ENCODE measurements at places on chromosomes 11 and 22. TPM values are rescaled to one million over a fixed set of nuclear protein-coding genes. Genes with fewer than 3 reads are reported as not detected.

DNA sequence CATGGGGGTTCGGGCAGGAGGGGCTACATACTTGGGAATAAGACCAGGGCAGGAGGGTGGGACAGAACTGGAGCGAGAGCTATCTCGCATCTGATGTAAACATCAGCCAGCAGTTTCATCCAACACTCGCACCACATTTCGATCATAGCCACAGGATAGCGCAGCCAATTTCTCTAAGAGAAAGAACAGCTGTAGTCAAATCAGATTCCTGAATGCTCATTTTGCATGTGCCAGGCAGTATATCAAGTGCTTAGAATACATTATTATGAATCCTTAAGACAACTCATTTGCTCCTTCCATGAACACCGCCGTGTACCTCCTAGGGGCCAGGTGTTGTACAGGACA, 14.5 kb downstream of the DGCR2 start:
- no peak for DNase-seq

GRCh38 chr11:60859616-60860250, 4.0 kb upstream of the PTGDR2 start:
- DNase-seq: no peak

NXPE4 gene
- not detected for total RNA-seq

DNA sequence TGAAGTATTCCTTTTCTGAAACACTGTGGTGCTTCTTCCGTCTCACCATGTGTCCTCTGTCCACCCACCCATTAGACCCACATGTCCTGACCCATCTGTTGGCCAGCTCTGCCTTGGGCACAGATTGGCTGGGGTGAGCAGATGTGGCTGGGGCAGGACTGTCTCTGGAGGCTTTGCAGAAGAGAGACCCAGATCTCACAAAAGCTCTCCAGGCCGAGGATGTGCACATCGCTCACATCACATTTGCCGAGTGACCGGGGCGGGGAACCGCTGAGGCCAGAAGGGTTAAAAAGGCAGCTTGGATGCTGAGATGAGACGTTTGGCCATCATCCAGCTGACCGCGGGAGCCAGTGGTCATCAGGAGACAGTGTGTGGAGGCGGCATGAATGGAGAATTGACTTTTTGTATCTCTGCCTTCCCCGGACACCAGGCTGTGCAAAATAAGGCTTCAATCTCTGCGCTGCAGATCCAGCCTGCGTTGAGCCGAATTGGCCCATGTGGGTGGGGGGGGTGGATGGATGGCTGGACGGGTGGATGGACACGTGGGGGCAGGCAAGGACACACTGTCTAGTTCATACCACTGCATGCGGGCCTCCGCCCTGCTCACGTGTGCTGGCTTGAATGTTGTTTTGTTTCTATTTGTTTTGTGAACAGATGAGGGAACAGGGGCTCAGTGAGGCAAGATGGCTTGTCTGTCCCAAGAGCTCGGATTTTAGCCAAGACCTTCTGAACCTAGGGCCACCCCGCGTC, 6.1 kb downstream of the IFITM10 start:
- DNase-seq: no peak

- no peak for DNase-seq
Measured at GRCh38 chr11:123479048-123479837, 49.2 kb downstream of the GRAMD1B start.

DNA sequence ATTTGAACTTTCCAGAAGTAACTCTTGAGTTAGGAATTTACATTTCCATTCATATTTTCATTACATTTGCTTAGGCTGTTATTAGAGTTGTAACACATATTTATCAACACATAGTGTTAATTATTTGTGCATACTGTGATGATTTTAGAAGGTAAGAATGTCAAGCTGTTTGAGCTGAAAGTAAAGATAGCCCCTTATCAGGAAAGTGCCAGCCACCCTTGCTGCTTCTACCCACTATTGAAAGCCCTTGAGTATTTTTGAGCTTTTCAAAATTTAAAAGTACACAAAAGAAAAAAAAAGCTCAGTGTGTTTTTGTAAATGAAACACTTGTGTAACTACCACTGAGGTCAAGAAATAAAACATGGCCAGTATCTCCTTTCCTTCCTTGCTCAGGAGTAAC, 8.0 kb downstream of the APLP2 start:
- DNase-seq: no peak

SCUBE2 gene
- 0.70 TPM for total RNA-seq

DNA sequence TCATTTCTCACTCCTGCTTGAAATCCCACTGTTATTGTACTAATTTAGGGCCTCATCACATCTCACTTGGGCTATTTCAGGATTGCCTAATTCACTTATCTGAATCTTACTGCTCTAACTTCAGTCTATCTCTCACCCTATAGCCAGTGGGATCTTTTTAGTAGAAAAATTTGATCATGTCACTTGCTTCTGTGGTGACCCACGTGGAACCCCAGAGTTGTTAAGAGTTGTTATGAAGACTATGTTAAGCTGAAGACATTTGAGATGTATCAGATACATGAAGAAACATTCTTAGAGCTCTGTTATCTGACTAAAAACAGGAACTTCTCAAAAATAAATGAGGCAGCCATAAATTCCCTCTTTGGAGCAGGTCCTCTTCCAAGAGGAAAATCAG, 1375.6 kb upstream of the TENM4 start:
- no peak for DNase-seq

GRCh38 chr11:124460459-124460858, 15.0 kb upstream of the OR8B8 start:
- DNase-seq: no peak

GRCh38 chr11:103985041-103985440, 51.4 kb upstream of the DDI1 start:
- DNase-seq: no peak

EMID1 gene
- total RNA-seq: not detected

TRIM6 gene
- 0.80 TPM for total RNA-seq

DNA sequence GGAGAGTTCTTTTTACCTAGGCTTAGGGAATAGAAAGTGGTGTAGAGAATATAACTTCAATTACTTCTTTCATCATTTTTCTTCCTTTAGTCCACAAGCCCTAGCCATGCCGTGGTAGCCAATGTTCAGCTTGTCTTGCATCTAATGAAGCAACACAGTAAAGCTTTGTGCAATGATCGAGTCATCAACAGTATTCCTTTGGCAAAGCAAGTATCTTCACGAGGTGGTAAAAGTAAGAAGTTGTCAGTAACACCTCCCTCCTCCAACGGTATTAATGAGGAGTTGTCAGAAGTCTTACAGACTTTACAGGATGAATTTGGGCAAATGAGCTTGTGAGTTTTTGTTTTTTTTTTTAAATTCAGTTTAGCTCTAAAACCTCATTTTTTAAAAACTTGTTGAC, 37.4 kb downstream of the CEP57 start:
- DNase-seq: no peak

All from activated naive CD4-positive, alpha-beta T cell treated with anti-CD3 and anti-CD28 coated beads, Interleukin-2, amount 50 U/mL, for 72 hours (primary cell).